NCI-H524 (cell line): ENCODE measurements at places on chromosomes 5 and 9.
A peak's percentile ranks its signal among the peaks of the same experiment; 100 is the strongest.

DNA sequence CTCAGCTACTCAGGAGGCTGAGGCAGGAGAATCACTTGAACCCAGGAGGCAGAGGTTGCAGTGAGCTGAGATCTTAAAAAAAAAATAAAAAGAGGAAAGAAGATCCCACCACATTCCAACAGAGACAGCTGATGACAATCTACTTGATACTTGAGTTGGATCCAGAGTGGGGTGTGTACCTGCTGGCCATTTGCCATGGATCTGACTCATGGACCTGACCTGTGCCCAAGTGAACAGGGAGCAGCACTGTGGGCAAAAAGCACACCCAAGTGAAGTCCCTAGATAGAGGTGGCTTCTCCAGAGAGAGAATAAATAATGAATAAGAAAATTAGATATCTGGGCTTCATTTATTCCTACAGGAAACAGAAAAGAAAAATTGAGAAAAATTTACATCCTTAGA is 81.2 kb upstream of the MIER3 start:
- no peak for DNase-seq

- no peak for DNase-seq
These were observed 223.2 kb downstream of the FSTL4 start for GRCh38 chr5:133389066-133389590.

GRCh38 chr9:98536542-98537173 is 172.1 kb downstream of the GABBR2 start:
- DNase-seq = peak; percentile 57

- DNase-seq = peak; percentile 32
These were observed 20.0 kb upstream of the RUFY1 start for GRCh38 chr5:179530069-179530998.

DNA sequence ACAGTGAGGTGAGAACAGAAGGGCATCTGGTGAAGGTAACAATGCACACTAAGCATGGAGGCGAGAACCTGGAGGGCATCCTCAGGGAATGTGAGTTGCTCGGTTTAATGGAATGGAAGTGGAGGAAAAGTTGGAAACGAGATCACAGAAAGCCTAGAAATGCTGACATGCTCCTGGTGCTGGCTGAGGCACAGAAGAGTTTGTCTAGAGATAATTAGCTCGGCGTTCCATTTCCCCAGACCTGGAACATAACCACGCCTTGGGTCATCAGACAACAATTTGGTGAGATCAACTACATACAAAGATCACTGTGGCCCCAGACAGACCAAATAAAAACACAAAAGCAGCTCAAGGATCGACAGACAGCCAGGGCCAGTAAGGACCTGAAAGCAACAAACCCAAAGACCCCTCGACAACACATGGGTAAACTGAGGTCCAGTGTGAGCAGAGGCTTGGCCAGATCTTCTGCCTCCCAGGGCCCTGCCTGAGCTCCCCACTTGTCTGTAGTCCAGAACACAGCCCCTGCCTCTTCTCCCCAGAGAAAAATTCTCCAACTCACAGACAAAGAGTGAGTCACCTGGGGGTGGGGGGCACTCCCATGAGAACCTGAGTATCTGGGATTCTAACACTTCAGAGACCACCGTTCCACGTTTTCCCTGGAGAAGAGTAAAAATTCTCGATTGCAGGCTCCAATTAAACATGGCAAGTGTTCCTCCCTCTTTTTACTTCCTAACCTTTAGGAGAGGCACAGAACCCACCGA is 52.5 kb downstream of the SHB start:
- no peak for DNase-seq

- DNase-seq = no peak
These were observed 5.4 kb downstream of the IGIP start for GRCh38 chr5:140130949-140131733.

DNA sequence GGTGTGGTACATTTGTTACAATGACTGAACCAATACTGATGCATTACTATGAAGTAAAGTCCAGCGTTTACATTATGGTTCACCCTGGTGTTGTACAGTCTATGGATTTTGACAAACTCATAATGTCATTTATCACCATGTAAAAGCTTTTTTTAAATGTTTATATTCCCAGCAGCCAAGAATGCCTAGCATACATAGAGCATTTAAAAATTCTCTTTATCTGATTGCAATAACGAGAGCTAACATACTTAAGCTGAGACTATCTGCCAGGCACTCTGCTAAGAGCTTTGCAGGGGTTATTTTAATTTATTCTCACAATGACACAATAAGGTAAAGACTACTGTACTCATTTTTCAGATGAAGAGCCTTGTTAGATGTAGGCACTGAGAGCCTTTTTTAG is 24.1 kb downstream of the PRDM6 start:
- no peak for DNase-seq

- no peak for DNase-seq
These were observed 289.6 kb downstream of the FGF10 start for GRCh38 chr5:44099643-44100042.

GRCh38 chr5:160054047-160054446 is 45.1 kb downstream of the TTC1 start:
- DNase-seq = no peak

DNA sequence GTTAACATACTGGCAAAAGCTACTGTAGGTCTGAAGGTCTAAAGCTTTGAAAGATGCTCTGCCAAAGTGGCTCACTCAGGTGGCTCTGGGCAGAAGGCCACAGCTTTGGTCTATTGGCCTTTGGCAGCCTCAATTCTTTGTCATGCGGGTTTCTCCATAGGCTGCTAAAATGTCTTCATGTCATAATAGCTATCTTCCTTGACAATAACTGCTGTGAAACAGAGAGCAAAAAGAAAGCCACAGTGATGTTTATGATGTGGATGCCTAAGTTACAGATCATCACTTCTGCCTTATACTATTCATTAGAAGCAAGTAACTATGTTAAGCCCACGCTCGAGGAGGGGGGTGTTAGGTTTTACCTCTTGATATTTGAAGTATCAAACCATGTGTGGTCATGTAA is 906.1 kb upstream of the CDH9 start:
- no peak for DNase-seq

GRCh38 chr5:159343295-159344094 is 13.2 kb upstream of the IL12B start:
- no peak for DNase-seq

DNA sequence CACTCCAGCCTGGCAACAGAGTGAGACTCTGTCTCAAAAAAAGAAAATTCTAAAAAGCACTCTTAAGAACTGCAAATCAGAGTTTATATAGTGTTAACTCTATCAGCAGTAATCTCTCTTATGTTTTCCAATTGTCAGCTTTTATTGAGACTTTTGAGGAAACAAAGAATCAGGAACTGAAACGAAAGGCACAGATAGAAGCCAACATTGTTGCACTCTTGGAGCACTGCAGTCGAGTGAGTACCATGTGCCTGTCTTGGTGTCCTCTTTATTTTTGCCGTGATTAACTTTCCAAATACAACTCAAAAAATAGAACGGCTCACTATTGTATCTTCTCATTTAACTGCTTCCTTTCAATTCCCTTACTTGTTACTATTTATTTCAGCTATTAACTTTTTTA is 41.7 kb upstream of the LRRC19 start:
- DNase-seq = no peak

DNA sequence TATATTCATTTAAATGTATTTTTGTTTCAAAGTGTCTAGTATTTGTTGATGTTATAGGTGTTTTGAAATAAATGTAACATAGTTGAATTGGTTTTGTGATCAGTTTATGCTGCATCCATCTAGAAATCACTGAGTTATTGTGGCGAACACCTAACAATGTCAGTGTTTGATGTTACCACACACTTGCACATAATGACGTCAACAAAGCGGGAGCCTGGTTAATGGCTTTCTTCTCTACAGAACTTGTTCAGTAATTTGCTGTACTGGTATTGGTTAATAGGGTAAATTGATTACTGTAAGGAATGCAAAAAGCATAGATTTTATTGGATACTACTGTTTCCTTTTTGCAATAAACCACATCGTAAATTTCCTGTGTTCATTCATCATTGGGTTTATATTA is 133.0 kb downstream of the ATG10 start:
- DNase-seq = no peak

GRCh38 chr5:99169309-99169708 is 240.5 kb upstream of the CHD1 start:
- DNase-seq = no peak

GRCh38 chr9:12774861-12775678 is at the start of gene LURAP1L:
Gene LURAP1L, plus strand, starts transcription at chr9:12775020. Its CDS starts 696 bp downstream, at chr9:12775716.
- DNase-seq = peak; percentile 81

DNA sequence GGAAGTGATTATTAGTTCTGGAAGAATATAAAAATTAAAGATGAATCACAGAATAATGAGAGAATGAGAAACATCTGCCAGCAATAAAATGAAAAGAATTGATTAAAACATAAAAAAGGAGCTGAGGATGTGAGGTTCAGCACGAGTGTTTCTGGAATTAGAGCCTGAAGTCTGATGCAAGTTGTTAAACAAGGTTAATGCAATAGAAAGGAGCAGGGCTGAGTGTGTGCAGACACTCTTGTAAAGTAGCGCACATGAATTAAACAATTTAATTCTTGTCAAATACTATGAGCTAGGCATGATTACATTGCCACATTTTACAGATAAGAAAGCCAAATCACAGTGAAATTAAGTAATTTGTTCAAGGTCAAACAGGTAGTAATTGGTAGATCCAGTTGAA is 384.2 kb downstream of the TAF11L14 start:
- no peak for DNase-seq

GRCh38 chr9:17025281-17025680 is 109.6 kb upstream of the CNTLN start:
- no peak for DNase-seq
